ENCODE measurements at places on chromosomes 1 and 21. TPM values are rescaled to one million over a fixed set of nuclear protein-coding genes. Genes with fewer than 3 reads are reported as not detected.

Gene FAAH
- 0.97 TPM for total RNA-seq

Gene SLC2A5
- total RNA-seq, result not detected

Gene ASPM
- total RNA-seq, result 21.4 TPM

Gene FGR
- total RNA-seq, result not detected

Gene RPRD2
- total RNA-seq, result 7.6 TPM

Gene ZFP69
- total RNA-seq, result 2.9 TPM

Gene LCK
- total RNA-seq, result not detected

Gene S100B
- not detected for total RNA-seq

Gene S100A12
- not detected for total RNA-seq

Gene CLCA4
- not detected for total RNA-seq

Gene TMEM81
- total RNA-seq, result 2.2 TPM

DNA sequence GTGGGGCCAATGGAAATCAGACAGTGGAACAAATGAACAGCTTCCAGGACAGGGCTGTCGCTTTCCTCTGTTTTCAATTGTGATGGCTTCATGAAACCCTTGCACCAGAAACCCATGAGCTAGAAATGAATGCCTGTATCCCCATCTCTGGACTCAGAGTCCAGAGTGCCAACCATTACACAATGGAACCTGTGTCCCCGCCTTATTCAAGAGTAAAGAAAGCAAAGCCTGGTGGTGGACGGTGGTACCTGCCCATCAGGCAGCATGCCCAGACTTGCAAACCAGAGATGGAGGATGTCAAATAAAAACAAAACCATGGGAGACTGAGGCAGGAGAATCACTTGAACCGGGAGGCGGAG lies 4.4 kb upstream of the CAPN2 start:
- DNase-seq, result no peak

GRCh38 chr1:181469829-181470228 lies 13.5 kb upstream of the CACNA1E start:
- peak; percentile 75 for DNase-seq

DNA sequence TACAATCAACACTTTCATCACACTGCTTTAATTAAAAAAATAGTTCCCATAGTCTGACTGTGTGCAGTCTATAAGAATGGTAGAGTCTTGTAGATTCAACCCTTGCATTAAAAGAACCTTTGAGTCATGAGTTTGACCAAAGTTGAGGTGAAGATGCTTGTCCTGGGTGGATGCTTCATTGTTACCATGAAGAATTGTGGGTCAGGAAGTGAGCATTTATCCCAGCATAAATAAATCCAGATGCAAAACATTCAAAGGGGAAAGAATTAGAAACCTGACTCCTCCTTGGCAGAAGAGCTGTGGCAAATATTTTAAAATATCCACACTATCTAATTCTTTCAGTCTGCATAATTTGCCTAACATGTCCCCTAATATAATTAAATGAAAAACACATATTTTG lies 72.9 kb upstream of the SPAG17 start:
- DNase-seq, result peak; percentile 36

GRCh38 chr1:177007437-177008161 lies 156.9 kb downstream of the ASTN1 start:
- DNase-seq, result no peak

DNA sequence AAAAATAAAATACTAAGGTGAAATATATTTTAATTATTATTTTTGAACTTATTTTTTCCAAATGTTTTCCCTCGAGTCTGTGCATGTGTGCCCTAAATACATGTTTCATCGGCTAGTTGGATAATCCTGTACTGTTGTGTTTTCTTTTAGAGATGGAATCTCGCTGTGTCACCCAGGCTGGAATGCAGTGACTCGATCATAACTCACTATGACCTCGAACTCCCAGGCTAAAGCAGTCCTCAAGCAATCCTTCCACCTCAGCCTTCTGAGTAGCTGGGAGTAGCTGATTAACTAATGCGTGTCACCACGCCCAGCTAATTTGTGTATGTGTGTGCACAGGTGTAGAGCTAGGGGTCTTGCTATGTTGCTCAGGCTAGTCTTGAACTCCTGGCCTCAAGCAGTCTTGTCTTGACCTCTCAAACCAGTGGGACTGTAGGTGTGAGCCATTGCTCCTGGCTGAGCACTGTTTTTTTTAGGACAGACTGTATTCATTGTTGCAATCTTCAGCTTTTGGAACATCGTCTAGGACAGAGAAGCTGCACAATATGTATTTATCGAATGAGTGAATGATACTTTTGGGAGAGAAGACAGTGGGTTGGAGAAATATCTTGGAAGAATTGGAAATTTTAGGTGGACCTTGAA lies 4.8 kb upstream of the TMCO1 start:
- DNase-seq, result peak; percentile 92

GRCh38 chr21:44005593-44005992 lies 6.5 kb upstream of the TRAPPC10 start:
- DNase-seq, result no peak

DNA sequence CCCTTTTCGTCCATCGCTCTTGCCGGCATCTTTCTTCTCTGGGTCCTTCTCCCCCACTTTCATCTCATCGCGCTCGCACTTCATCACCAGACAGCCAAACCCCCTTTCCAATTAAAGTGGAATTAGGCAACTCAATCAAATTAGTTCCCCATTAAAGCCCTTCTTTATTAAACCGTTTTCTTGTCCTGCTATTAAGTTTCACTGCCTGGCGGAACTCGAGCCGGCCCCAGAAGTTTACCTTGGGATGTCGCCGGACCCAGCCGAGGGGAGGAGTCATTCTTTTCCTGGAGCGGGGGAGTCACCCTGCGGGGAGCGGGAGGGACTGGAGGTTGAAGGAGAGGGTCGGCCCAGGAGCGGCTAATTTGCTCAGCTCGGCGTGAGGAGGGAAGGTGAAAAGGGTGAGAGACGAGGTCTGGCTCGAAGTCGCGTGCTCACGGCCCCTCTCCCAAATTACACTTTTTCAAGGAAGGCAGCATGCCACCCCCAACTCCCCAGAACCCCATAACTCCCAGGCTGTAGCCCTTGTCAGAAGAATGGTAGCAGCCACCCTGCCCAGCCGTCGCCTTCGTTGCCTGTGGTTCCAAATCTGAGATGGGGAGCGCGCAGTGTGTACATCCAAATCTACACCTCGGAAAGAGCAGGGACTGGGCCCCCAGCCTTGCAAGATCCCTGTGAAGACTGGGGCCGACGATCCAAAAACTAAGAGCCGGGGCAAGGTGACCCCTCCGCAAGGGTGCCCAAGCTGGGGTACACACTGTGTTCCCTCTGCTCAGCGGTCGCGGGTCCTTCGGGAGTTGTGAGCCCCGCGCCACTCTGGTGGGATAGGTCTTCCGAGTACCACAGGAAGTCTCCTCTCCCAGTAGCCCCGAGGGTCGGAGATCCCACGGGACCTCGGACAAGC lies 6.4 kb downstream of the DMRTA2 start:
- DNase-seq, result no peak

DNA sequence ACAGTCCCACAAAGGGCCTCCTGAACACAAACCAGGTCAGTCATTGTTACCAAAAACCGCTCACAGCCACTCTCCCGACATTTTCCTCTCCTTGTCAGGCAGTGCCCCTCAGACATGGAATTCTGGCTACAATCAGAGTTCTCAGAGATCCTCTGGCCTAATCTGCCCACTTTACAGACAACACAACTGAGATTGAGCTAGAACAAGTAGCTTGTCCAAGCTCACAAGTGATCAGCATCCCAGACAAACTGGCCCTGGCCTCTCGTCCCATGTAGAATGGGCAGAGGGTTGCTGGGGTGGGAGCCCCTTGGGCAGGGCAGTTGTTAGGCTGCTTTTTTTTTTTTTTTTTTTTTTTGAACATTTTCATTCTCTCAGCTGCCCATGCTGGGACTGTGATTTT lies 57.2 kb downstream of the KCNN3 start:
- no peak for DNase-seq

- DNase-seq, result no peak
Observed at GRCh38 chr1:45412899-45413298, 72.7 kb upstream of the MUTYH start.

DNA sequence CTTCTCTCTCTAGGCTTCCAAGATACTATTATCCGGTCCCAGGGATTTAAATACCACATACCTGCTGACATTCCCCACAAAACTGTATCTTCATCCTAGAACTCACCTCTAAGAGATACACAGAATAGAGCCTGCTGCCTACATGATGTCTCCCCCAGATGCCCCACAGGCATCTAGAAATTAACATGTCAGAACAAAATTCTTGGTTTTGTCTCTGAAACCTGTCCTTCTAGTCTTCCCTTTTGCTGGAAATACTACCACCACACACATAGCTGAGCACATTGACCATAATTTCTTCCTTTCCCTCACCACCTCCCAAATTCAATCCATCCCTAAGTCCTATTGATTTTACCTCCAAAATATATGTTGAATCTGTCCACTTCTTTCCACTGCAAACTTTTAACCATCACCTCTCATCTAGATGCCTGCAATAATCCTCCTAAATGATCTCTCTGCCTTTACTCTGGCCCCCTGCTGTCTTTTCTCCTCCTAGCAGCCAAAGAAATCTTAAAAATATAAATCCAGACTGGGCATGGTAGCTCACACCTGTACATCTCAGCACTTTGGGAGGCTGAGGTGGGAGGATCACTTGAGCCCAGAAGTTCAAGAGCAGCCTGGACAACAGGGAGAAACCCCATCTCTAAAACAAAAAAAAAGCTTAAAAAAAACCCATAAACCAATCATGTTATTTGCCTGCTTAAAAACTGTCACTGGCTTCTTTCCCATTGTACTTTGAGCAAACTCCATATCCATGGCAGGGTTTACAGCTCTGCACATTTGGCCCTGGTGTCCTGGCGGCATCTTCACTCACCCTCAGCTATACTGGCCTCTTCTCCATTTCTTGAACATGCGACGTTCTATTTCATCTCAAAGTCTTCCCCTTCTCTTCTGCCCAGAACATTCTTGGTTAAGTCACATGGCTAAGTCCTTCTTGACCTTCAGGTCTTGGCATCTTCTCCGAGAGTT lies 6.2 kb upstream of the FAM76A start:
- DNase-seq, result peak; percentile 44

GRCh38 chr1:101198842-101199636 lies 37.8 kb upstream of the S1PR1 start:
- no peak for DNase-seq

DNA sequence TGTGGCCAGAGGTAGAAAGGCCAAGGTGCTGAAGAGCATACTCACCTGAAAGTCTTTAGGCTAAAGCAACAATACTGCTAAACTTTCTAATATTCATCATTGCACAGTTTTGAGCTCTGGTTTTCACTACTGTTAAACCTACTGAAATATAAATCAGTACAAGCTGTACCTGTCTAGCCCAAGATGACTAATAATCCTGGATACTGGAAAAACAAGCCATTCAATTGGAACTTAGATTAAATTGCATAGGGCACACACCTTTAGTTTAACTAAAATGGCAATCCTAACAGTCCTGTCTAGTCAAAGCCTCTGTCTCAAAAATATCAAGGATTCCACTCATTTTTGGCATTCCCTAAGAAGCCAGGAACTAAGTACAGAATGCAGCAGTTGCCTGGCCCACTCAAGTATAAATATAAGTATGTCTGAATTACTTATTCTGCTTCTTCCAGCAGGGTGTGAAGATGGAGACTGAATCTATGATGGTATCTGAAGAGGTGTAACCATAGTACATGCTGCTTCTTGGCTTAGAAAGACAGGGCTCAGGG lies 3.1 kb downstream of the CHML start:
- DNase-seq, result peak; percentile 9

GRCh38 chr1:163922743-163923201 lies 601.0 kb downstream of the NUF2 start:
- DNase-seq, result no peak

DNA sequence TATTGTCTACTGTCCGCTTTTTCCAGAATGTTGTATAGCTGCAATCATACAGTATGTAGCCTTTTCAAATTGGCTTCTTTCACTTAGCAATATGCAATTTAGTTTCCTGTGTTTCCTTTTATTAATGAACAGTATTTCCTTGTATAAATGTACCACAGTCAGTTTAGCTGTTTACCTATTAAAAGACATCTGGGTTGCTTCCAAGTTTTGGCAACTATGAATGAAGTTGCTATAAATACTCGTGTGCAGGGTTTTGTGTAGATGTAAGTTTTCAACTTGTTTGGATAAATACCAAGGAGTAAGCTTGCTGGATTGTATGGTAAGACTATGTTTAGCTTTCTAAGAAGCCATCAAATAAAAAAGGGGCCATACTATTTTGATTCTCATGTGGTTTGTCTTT lies 24.4 kb upstream of the KCNJ6 start:
- no peak for DNase-seq

DNA sequence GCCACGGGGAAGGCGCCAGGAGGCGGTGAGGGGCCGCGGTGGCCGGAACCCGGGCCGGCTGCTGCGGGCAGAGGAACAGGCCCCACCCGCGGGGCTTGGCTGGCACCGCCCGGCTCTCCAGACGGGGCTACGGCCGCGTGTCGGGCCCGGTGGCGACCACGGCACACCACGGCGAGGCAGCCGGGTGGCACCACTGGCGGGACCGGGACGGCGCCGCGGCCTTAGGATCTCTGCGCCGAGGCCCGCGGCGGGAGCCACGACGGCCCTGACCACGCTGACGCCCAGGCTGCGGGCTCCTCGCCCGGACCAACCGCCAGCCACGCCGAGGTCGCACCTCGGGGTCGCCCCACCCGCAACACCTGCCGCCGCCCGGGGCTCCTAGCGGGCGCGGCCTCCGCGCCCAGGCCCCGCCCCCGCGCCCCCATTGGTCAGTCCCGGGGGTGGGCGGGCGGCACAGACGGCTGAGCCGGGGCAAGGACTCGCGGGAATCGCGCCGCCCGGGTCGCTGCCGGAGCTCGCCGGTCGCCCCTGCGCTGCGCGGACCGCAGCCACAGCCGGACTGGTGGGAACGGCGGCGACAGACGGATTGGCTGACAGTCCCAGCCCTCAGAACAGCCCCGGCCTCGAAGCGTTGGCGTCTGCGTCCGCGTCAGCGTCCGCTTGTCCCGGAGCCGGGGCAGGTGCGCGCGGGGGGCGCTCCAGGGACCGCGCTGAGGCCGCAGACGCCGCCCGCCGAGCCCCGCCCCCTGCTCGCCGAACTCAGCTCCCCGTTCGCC lies at the start of gene BMP8A:
BMP8A (plus strand) TSS at position 491 of the 776 bp plus-strand sequence. CDS start 356 bp downstream, outside the sequence.
- DNase-seq, result peak; percentile 67

DNA sequence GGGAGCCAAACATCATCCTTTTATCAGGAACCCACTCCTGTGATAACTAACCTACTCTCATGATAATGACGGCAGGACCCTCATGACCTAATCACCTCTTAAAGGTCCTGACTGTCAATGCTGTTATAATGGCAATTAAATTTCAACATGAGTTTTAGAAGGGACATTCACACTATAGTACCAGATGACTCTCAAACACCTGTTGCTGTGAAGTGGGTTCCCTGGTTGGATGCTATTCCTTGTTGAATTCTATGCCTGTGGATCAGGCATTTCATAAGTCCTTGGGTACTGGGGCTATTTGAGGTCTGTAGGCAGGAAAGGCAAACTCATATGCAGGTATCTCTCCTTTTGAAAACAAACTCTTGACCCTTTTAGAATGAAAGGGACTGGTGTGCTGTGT lies 7.5 kb upstream of the ZSWIM5 start:
- DNase-seq, result no peak

GRCh38 chr1:204680461-204680860 lies 5.1 kb downstream of the LRRN2 start:
- no peak for DNase-seq

DNA sequence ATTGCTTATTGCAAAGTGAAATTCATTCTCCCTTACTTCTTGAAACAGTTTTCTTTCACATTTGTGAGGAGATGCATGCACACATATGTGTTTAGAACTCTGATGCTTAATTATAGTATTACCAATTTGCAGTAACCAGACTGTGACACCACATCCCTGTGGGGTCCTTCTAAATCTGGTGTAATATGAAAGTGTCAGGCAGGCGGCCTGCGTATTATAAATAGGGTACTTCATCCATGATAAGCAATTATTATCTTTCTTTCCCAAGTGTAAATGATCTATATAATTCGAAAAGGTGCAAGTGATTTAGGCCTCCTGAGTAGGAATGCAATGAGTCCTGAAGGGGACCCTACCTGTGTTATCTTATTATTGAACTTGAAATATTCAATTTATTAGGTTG lies 876 bp downstream of the EFCAB7 start:
- peak; percentile 37 for DNase-seq
